ENCODE measurements at places on chromosomes 12 and 14.

GRCh38 chr12:104276273-104277131 lies 27.0 kb upstream of the EID3 start:
- no peak for DNase-seq

- no peak for DNase-seq
These were observed 158.0 kb upstream of the ALG10B start for GRCh38 chr12:38158428-38159091.

- DNase-seq: no peak
These were observed 89.6 kb downstream of the SCARB1 start for GRCh38 chr12:124774054-124774461.

DNA sequence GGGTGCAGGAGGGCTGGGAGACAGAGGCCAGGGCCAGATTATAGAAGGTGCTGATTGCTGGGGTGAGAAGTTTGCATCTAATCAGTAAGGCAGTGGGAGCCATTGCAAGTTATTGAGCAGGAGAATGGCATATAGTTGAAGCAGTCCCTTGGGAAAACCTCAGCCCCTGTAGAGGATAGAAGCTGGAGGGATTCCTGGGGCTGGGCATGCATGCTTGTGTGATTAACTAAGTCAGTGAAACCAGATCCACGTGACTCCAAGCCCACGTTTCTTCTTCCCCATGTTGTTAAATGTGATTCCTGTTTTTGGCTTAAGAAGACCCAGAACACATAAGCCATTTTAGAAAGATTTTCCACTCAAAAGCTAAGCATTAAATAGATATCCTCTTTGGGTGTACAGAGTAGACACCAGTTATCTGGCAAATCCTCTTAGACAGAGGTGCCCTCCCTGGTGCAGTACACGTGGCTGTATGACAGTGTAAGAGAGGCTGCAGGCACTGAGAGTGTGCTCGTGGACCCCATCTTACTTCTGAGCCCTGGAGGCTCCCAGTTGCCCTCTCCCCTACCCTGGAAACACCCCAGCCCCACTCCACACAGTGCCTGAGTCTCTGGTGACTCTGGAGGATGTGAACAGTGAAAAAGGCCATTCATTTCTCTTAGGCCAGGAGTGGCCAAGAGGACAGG lies 3.2 kb downstream of the C14orf132 start:
- DNase-seq: no peak
